ENCODE measurements at places on chromosomes 3 and 15.
A peak's percentile ranks its signal among the peaks of the same experiment; 100 is the strongest.

DNA sequence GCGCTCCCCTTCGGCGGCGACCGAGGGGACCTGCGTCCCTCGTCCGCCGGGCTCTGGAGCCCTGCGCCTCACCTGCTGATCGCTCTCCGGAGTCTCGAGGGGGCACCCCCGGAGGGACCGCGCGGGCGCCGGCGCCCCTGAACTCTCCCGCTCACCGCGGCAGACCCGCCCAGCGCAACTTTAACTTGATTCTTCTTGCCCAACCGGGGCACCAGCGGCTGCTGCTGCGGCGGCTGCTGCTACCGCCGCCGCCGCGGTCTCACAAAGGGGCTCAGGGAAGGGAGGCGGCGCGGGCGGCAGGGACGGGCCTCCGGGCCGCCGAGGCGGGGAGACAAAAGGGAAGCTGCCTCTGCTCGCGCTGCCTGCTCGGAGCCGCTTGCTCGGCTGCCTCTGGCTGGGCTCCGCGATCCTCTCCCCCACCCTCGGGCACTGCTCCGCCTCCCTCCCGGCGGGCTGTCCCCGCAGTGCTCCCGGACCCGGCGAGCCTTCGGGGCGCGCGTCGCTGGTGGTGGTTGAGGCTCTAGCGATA is at the start of gene PPM1L:
PPM1L (plus strand) TSS at position 456 of the 529 bp plus-strand sequence.
- peak; percentile 73 for DNase-seq
- H3K27ac ChIP-seq: peak within 1 kb of the TSS; percentile 98
- H3K27me3 ChIP-seq: peaks cover 30% of the 10 kb centered on the region
- H3K4me1 ChIP-seq: peaks cover 40% of the 10 kb centered on the region
- H3K4me3 ChIP-seq: peak within 1 kb of the TSS; percentile 98

GRCh38 chr3:14716591-14716990 is 41.6 kb downstream of the C3orf20 start:
- H3K27ac ChIP-seq: no peak overlapping the region
- DNase-seq: no peak
- no peak overlapping the region for H3K4me3 ChIP-seq
- no peaks in the 10 kb centered on the region for H3K27me3 ChIP-seq
- peaks cover 2% of the 10 kb centered on the region for H3K4me1 ChIP-seq
- H3K36me3 ChIP-seq: no peaks in the 10 kb centered on the region

- no peaks in the 10 kb centered on the region for H3K4me1 ChIP-seq
- H3K36me3 ChIP-seq: no peaks in the 10 kb centered on the region
- no peak overlapping the region for H3K4me3 ChIP-seq
- H3K27me3 ChIP-seq: no peaks in the 10 kb centered on the region
These were observed 243.8 kb upstream of the TTC14 start for GRCh38 chr3:180358179-180358578.

- H3K36me3 ChIP-seq: peaks cover 24% of the 10 kb centered on the region
- no peaks in the 10 kb centered on the region for H3K4me1 ChIP-seq
- H3K4me3 ChIP-seq: no peak overlapping the region
- no peak for DNase-seq
- no peaks in the 10 kb centered on the region for H3K27me3 ChIP-seq
These were observed 103.7 kb downstream of the EFL1 start for GRCh38 chr15:82158811-82159210.

DNA sequence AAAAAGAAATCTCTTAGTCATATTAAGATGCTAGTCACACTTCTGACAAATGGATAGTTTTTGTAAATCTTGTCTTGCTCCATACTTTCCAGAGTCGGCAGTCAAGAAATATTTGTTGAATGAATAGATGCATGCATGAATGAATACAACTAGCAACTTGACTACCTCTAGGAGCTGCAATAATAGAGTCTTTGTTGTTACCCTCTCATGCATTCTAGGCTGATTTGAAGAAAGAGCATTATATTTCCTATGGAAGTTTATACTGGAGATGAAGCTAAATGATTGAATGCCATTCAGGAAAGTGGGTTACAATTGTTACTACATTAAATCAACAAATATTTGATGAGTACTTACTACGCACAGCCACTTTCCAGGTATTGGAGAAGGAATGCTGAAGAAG is 18.1 kb upstream of the TRAT1 start:
- H3K27ac ChIP-seq: peak overlapping the region; percentile 89
- H3K4me3 ChIP-seq: no peak overlapping the region
- DNase-seq: no peak
- H3K27me3 ChIP-seq: peaks cover 3% of the 10 kb centered on the region
- H3K4me1 ChIP-seq: peaks cover 32% of the 10 kb centered on the region

- H3K36me3 ChIP-seq: peaks cover 7% of the 10 kb centered on the region
- no peak overlapping the region for H3K4me3 ChIP-seq
- H3K4me1 ChIP-seq: no peaks in the 10 kb centered on the region
- DNase-seq: no peak
- no peaks in the 10 kb centered on the region for H3K27me3 ChIP-seq
These were observed 120.9 kb downstream of the SLC9A9 start for GRCh38 chr3:143727391-143727790.

DNA sequence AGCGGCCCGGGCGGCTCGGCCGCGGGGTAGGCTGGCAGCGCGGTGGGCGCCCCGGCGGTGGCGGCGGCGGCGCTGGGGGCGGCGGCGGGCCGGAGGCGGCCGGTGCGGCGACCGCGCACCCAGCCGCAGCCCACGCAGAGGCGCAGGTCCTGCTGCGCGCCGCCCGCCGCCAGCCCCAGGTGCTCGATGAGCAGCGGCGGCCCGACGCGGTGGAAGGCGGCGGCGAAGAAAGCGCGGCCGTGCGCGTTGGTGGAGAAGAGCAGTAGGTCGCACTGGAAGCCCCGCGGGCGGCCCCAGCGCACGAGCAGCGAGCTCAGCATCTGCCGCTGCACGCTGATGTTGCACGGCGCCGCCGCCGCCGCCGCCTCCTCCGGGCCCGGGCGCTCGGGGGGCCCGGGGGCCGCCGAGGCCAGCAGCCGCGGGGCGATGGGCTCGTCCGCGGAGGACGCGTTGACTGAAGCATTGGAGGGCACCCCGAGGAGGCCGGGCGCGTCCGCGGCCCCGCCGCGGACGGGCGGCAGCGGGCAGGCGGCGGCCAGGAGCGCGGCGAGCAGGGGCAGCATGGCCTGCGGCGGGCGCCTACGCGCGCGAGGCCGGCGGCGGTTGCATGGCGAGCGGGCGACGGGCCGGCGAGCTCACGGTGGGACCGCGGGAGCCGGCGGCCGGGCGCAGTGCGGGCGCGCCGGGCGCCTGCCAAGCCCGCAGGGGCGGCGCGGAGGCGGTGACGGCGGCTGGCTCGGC is 452 bp downstream of the TMEM158 start:
- peak; percentile 62 for DNase-seq
- peaks cover 13% of the 10 kb centered on the region for H3K4me1 ChIP-seq
- H3K27ac ChIP-seq: no peak overlapping the region
- peak overlapping the region; percentile 35 for H3K4me3 ChIP-seq
- no peaks in the 10 kb centered on the region for H3K36me3 ChIP-seq
- peaks cover 90% of the 10 kb centered on the region for H3K27me3 ChIP-seq

DNA sequence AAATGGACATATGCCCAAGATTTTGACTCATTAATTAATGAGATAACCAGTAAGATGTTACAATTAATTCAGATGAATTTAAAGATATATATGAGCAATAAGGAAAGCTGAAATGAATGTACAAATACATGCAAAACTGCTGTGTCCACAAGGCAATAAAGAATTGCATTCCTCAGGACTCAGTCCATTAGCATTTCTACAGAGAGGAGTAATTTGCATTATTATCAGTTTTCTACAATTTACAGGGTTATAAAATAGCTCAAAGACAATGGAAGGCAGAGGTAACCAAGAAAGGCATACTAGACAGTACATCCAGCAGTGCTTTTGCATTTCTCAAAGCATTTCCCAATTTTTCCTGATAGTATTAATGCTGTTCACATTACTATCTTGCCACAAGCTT is 377.1 kb upstream of the GOLIM4 start:
- H3K27me3 ChIP-seq: no peaks in the 10 kb centered on the region
- no peak overlapping the region for H3K4me3 ChIP-seq
- no peak overlapping the region for H3K27ac ChIP-seq
- no peaks in the 10 kb centered on the region for H3K36me3 ChIP-seq

DNA sequence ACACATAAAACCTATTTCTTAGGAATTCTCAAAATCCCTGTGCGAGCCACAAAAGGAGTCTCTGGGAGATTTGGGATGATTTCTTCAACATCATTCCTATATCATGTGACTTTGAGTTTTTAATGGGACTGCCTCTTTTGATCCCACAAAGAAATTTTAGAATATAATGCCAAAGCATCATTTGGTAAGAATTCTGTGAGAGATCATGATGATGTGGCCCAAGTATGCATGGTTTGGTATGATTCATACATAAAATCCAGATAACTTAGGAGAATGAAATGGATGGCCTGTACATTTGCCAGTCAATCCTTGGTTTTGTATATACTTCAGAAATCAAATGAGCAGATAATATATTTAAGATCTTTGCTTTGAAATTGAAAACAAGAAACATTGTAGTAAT is 61.3 kb downstream of the UBE2E2 start:
- H3K4me1 ChIP-seq: no peaks in the 10 kb centered on the region
- DNase-seq: no peak
- no peak overlapping the region for H3K27ac ChIP-seq
- no peaks in the 10 kb centered on the region for H3K27me3 ChIP-seq
- H3K36me3 ChIP-seq: no peaks in the 10 kb centered on the region

GRCh38 chr3:113744941-113745755 is 901 bp downstream of the NAA50 start:
- peaks cover 66% of the 10 kb centered on the region for H3K4me1 ChIP-seq
- peak overlapping the region; percentile 97 for H3K4me3 ChIP-seq
- H3K27ac ChIP-seq: peak overlapping the region; percentile 100
- peaks cover 12% of the 10 kb centered on the region for H3K36me3 ChIP-seq
- peak; percentile 83 for DNase-seq

GRCh38 chr3:46080969-46081345 is 53.7 kb upstream of the XCR1 start:
- H3K27ac ChIP-seq: no peak overlapping the region
- H3K27me3 ChIP-seq: peaks cover 19% of the 10 kb centered on the region
- no peak for DNase-seq
- no peak overlapping the region for H3K4me3 ChIP-seq

DNA sequence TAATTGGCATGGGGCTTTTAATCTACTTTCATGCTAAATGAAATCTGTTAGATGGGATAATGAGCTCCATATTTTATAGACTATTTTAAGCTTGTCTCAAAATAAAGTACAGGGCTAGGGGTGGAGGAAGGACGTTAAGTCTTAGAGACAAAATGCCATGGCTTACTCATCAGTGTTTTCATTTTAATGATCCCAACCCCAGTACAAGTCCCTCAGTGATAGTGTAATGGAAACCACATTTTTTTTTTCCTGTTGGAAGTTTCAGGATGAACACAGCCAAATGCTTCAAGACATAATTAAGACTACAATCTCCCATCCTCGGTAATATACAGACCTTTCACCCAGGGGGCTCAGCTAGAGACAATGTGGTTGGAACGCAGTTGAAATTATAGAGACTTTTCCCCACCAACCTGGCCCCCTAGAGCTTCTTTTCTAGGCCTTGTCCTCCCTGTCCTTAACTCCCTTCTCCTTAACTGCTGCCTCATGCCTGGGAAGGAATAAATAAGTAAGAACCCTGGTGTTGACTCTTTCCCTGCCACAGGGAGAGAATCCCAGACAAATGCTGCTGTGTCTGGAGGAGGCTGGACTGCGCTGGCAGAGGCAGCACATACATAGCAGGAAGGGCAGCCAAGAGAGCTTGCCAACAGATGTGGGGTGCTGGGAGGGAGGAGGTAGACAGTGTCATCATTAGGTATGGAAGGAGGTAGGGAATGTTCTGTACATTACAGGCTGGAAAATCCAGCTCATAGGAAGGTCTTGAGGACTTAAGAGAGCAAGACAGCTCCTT is 115.4 kb upstream of the ROPN1 start:
- no peak overlapping the region for H3K27ac ChIP-seq
- H3K36me3 ChIP-seq: no peaks in the 10 kb centered on the region
- no peaks in the 10 kb centered on the region for H3K27me3 ChIP-seq
- H3K4me1 ChIP-seq: no peaks in the 10 kb centered on the region
- H3K4me3 ChIP-seq: no peak overlapping the region

DNA sequence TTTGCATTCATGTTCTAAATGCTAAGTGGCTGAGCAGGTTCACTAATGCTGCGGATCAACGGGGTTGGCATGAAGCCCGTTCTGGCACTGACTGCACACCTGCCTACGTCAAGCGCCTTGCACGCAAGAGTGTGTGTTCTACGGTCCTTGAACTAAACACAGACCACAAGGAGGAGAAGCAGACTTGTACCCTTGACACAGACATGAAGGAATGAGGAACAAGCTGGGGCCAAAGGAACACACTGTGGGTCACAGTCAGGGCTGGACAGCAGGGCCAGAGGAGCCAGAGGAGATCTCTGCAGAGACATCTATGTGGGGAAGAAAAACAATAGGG is 48.0 kb upstream of the LDHAL6B start:
- no peak for DNase-seq
- H3K27ac ChIP-seq: no peak overlapping the region
- no peaks in the 10 kb centered on the region for H3K4me1 ChIP-seq
- no peaks in the 10 kb centered on the region for H3K27me3 ChIP-seq

- H3K4me1 ChIP-seq: no peaks in the 10 kb centered on the region
- no peaks in the 10 kb centered on the region for H3K36me3 ChIP-seq
- no peaks in the 10 kb centered on the region for H3K27me3 ChIP-seq
- no peak overlapping the region for H3K4me3 ChIP-seq
- H3K27ac ChIP-seq: no peak overlapping the region
- DNase-seq: no peak
These were observed 383.7 kb downstream of the MFSD1 start for GRCh38 chr3:159185443-159186050.

- H3K27ac ChIP-seq: no peak overlapping the region
- no peaks in the 10 kb centered on the region for H3K27me3 ChIP-seq
- no peak for DNase-seq
These were observed 527.4 kb upstream of the PROK2 start for GRCh38 chr3:72312339-72312738.

GRCh38 chr15:99430881-99431401 is 134.8 kb upstream of the MEF2A start:
- H3K36me3 ChIP-seq: no peaks in the 10 kb centered on the region
- no peak for DNase-seq
- H3K4me3 ChIP-seq: no peak overlapping the region
- H3K27me3 ChIP-seq: peaks cover 47% of the 10 kb centered on the region
- H3K27ac ChIP-seq: no peak overlapping the region
- peaks cover 57% of the 10 kb centered on the region for H3K4me1 ChIP-seq

DNA sequence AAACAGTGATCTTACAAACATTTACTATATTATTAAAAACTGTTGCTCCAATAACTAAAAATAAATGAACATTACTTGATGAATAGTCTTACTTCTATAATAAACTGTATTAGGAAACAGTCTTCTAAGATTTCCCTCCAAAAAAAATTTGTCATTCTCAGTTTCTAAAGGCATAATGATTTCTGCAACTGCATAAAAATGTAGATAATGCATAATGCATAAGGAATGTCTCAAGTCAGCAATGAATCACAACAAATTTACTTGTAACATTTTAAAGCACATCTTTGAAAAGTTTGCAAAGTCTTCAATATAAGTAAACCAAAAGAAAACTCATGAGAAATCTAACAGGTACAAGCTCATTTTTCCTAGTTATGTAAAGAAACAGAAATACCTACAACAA is 113.5 kb downstream of the VPS13C start:
- DNase-seq: no peak
- H3K27ac ChIP-seq: no peak overlapping the region
- H3K4me3 ChIP-seq: no peak overlapping the region
- H3K27me3 ChIP-seq: no peaks in the 10 kb centered on the region
- H3K36me3 ChIP-seq: peaks cover 42% of the 10 kb centered on the region
- no peaks in the 10 kb centered on the region for H3K4me1 ChIP-seq
